Epithelial cell of proximal tubule (primary cell): ENCODE measurements at places on chromosomes 1 and 21.

- DNase-seq, result no peak
Observed at GRCh38 chr1:65108025-65108642, 39.9 kb upstream of the AK4 start.

GRCh38 chr1:226661965-226662364 is 77.1 kb downstream of the ITPKB start:
- DNase-seq, result no peak

GRCh38 chr1:39230261-39231190 is 26.0 kb downstream of the MACF1 start:
- no peak for DNase-seq

DNA sequence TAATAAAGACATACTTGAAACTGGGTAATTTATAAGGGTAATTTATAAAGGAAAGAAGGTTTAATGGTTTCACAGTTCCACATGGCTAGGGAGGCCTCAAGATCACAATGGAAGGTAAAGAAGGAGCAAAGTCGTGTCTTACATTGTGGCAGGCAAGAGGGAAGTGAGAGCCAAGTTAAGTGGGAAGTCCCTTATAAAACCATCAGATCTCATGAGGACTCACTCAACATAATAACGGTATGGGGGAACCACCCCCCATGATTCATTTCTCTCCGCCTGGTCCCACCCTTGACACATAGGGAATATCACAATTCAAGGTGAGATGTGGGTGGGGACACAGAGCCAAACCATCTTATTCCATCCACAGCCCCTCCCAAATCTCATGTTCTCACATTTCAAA is 76.8 kb upstream of the ZNF678 start:
- DNase-seq, result no peak

- no peak for DNase-seq
Observed at GRCh38 chr1:224042557-224043118, 71.3 kb upstream of the FBXO28 start.

- no peak for DNase-seq
Observed at GRCh38 chr1:223249854-223250631, 107.0 kb upstream of the TLR5 start.

DNA sequence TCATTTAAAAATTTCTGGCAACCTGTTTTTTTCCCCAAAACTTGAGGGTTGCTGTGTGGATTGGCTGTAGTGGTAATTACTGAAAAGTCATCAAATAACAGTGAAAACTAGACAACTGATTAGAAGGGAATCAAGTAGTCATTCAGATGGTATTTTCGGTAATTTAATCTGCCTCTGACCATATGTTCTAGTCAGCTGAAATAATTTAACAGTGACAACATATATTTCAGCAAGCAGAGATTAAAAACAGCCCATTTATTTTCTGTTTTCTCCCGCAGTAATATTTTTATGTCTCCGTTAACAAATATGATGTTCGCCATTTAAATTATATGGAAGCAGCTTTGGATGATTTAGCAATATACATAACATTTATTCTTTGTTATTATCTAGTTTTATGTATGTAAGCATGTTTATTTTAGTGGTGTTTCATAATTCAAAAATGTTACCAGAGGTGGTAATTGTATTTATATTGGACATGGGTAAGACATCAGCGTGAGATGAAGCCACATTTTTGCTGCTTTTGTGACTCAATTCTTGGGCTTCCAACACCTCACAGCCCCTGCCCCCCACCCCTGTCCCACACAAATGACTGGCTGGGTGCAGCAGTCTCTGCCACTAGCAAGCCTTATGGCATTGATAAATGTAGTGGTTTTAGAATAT is 104.4 kb downstream of the GALNT2 start:
- DNase-seq, result no peak

DNA sequence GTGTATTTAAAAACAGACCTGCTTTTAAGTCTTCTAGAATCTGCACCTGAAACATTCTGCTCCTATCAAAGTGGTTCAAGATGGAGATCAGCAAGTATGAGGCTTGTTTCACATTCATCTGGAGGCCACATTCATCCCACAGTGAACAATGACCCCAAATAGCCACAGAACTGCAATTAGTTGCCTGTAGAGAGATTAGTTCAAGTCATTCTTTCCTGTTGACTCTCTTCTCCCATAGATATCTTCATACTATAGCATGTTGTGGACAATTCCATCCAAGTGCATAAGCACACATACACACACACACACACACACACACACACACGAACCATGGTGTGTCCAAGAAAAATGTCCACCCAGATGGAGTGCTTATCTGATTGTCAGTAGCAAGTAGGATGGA is 101.7 kb upstream of the FGGY start:
- DNase-seq, result no peak

GRCh38 chr1:212124690-212125582 is 89.4 kb downstream of the DTL start:
- no peak for DNase-seq

DNA sequence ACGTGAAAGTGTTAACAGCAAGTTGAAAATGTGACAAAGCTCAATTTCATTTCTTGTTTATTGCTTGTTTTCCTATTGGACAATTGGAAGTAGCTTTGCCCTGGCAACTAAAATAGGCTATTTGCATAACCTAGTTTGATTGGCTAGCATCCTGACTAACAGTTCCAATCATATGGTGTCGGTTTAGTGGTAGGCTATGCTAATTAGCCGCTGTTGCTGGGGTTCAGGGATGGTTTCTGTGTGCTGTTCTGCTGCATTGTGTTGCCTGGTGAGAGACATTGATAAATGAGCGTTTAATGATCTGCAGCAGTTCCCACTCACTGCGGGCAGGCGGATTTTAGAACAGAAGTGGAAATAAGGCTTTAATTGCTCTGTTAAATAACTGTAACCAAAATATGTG is 68.5 kb downstream of the DYRK1A start:
- DNase-seq, result peak; percentile 94

DNA sequence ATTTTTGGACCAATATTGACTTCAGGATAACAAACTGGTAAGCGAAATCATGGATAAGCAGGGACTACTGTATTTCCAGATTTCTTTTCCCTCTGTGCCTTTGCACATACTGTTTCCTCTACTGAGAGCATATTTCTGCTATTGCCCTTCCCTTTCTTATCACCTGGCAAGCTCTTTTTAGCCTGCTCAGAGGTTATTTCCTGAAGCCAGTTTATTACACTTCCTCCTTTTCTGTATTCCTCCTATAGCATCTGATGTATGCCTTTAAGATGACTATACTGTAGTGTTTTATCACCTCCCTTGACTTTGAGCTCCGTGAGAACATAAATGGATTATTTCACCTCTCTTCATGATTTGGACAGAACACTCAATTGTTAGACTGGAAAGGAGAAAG is 49.0 kb downstream of the MAGI3 start:
- DNase-seq, result no peak

DNA sequence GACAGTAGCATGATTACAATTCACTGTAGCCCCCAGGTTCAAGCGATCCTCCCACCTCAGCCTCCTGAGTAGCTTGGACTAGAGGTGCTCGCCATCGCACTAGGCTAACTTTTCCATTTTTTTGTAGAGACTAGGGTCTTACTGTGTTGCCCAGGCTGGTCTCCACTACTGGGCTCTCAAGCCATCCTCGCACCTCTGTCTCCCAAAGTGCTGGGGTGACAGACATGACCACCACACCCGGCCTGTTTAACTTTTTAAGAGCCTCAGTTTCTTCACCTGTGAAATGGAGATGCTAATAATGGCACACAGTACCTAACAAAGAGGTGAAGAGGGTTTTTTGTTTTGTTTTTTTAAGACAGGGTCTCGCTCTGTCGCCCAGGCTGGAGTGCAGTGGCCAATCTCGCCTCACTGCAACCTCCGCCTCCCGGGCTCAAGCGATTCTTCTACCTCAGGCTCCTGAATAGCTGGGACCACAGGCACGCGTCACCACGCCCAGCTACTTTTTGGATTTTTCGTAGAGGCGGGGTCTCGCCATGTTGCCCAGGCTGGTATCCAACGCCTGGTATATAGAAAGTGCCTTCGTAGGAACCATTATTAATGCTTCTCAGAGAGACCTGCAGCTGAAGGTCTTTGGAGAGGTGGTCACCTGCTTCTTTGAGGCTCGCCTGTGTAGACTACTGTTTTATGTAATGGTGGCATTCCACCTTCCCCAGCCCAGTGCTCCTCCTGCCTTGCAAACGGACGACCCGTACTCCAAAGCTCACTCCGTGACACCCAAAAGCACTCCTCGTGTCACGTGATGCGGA is 567 bp downstream of the PMVK start:
- no peak for DNase-seq

- DNase-seq, result no peak
Observed at GRCh38 chr21:36163750-36164741, 7.4 kb downstream of the DOP1B start.

GRCh38 chr1:54365847-54366246 is 40.3 kb downstream of the SSBP3 start:
- DNase-seq, result no peak

- no peak for DNase-seq
Observed at GRCh38 chr1:243179720-243180119, 75.4 kb downstream of the CEP170 start.

- DNase-seq, result no peak
Observed at GRCh38 chr1:172742599-172743500, 83.9 kb downstream of the FASLG start.

GRCh38 chr1:57325117-57325516 is 98.7 kb downstream of the DAB1 start:
- no peak for DNase-seq

- no peak for DNase-seq
Observed at GRCh38 chr1:181818943-181819342, 242.6 kb downstream of the ZNF648 start.
